A172 (cell line): ENCODE measurements at places on chromosomes 3 and 15. TPM values are rescaled to one million over a fixed set of nuclear protein-coding genes. Genes with fewer than 3 reads are reported as not detected.

The TPRG1 gene
- total RNA-seq: 1.1 and 5.4 TPM in 2 replicates

The COL6A5 gene
- total RNA-seq: under 0.01 TPM in 2 replicates

The DPPA4 gene
- total RNA-seq: not detected in 2 replicates

The LRRIQ4 gene
- total RNA-seq: not detected in 2 replicates

The CLDN16 gene
- total RNA-seq: 0.02 TPM in 1 of 2 replicates, not detected in the other

The A4GNT gene
- total RNA-seq: not detected in 2 replicates
